Stimulated activated CD4-positive, alpha-beta T cell treated with anti-CD3 and anti-CD28 coated beads, Interleukin-15, amount 100 ng/mL, for 1 hour (primary cell): ENCODE measurements at places on chromosomes 7 and 10.

DNA sequence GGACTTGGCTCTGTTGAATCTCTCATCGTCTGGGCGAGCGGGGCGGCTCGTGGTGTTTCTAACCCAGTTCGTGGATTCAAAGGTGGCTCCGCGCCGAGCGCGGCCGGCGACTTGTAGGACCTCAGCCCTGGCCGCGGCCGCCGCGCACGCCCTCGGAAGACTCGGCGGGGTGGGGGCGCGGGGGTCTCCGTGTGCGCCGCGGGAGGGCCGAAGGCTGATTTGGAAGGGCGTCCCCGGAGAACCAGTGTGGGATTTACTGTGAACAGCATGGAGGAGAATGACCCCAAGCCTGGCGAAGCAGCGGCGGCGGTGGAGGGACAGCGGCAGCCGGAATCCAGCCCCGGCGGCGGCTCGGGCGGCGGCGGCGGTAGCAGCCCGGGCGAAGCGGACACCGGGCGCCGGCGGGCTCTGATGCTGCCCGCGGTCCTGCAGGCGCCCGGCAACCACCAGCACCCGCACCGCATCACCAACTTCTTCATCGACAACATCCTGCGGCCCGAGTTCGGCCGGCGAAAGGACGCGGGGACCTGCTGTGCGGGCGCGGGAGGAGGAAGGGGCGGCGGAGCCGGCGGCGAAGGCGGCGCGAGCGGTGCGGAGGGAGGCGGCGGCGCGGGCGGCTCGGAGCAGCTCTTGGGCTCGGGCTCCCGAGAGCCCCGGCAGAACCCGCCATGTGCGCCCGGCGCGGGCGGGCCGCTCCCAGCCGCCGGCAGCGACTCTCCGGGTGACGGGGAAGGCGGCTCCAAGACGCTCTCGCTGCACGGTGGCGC lies at the start of gene EN2:
EN2 (plus strand) TSS at position 19 of the 767 bp plus-strand sequence; CDS start at position 268, 249 bp downstream.
- DNase-seq = no peak

DNA sequence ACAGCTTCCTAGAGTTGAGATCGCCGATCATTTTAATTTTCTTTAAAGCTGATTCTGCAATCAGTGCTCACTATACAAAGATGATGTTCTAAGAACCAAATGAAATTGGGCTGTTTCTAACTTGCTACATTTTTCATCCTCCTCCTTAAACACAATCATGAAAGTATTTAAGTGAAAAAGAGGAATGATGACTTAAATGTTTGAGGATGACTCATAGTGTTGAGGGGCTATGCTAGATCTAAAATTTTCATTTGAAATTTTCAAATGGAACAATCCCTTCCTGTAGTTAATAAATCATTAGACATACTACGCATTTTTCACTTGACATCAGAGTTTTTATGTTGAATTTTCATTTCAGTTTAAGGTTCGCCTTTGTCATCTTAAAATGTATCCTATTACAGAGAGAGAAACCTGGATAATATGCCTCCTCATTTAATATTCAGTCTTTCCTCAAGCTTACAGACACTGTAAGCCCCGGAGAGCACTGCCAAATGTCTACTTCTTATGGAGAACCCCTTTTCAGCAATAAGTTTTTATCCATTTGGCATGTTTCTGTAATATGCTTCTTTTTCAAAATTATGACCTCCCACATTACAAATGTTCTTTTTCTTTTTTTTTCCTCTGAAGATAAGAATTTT lies 499.6 kb downstream of the MAGI2 start:
- no peak for DNase-seq

DNA sequence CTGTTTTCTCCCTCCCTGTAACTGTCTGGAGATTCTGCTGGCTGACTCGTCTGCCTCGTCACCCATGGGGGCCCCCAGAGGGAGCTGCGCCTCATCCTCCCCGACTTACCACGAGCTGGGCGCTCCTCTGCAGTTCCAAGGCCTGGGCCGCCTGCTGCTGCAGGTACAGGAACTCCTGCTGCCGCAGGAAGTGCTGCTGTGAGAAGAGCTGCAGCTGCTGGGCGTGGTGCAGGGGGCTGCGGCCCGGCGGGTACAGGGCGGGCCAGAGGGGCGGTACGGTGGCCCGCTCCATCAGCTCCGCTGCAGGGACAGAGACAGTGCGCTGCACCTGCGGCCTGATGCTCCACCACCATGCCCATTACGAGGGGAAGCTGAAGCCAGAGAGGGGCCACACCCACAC lies 47.7 kb downstream of the TNRC18 start:
- DNase-seq = no peak

- DNase-seq = no peak
Observed at GRCh38 chr7:141960687-141961422, 12.7 kb downstream of the TAS2R38 start.

- DNase-seq = no peak
Observed at GRCh38 chr7:153443032-153443701, 609.0 kb upstream of the DPP6 start.

GRCh38 chr7:100854146-100854895 lies 1.8 kb downstream of the SLC12A9 start:
- no peak for DNase-seq

DNA sequence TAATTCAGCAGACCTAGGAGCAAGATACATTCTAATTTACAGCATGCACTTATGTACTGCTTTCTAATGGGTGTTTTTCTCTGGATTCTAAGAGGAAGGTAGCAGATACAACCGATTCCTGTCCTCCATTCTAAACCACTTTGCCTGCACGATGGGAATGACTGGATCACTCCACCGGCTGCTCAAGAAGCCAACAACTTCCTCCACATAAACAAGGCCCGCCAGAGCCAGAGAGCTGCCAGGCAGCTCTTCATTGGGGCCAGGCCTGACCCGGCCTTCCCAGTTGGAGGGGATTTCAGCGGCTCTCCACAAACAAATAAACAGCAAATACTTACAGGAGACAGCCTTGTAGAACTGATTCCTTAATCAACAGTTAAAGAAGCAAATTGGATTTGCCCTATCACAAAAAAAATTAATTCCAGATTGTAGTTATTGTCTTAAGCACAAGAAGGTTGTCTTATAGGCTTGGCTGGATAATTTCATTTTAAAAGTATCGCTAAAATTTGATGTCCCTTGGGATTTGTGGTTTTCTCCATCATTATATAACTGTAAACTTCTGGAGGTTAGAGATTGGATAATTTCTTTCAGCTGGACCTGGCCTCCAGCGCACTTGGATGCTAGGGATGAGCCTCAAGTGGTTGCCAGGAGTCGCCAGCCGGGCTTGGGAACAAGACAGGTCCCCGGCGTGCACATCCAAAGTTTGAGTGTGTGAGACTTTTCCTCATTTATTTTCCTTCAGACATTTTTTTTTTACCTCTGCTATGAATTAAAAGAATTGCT lies 20.9 kb downstream of the EBF3 start:
- DNase-seq = no peak

GRCh38 chr7:36820527-36821170 lies 96.4 kb upstream of the AOAH start:
- no peak for DNase-seq

GRCh38 chr10:132574288-132574687 lies 36.7 kb downstream of the INPP5A start:
- DNase-seq = no peak

DNA sequence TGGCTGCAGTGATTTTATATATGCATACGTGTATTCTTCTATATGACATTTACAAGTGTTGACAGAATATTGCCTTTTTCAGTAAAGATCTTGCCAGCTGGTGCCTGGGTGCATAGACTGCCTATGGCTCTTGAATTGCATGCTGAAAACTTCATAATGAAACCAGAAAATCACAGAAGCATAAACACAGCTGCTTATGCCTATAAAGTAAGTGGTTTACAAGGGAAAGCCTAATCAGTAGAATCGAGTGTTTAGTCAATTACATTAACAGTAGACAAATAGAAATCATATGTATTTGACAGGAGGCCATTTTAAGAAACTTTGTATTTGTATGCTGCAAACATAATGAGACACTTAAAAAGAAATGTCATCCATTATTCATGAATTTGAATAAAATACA lies 82.5 kb downstream of the TMEM168 start:
- DNase-seq = no peak

GRCh38 chr10:25675204-25675603 lies 258.8 kb upstream of the MYO3A start:
- no peak for DNase-seq

GRCh38 chr10:114195079-114195478 lies 15.9 kb downstream of the TDRD1 start:
- DNase-seq = no peak

DNA sequence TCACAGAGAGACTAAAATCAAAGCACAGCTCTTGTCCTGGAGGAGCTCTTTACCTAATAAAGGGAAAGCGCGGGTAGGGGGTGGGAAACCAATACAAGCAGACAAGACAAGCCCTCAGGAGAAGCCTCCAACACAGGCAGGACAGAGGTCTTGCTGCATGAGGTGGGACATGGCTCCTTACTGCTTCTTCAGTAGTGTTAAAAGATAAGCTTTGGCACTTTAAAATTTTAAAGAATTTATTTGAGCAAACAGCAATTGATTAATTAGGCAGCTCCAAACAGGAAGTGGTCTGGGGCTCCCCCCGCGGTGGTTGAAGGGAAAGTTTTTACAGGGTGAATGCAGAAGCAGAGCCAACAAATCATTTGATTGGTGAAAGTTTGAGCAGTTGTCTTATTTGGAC lies 50.3 kb upstream of the MACC1 start:
- DNase-seq = no peak

DNA sequence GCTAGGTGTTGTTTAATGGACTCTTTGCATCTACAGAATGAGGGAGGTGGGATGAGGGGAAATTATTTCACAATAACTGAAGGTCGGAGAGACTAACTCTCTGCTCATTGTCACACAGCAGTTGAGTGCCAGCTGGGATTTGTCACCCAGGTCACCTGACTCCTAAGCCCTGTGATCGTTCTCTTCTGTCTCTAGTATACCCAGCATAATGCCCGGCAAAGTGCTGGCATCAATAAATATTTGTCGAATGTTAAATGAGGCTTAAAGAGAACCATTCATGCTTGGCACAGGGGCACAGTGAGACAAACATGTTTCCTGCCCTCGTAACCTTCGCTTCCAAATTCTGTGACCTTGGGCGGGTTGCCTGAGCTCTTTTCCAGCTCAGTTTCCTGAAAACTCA lies 70.8 kb downstream of the TCF7L2 start:
- DNase-seq = no peak

DNA sequence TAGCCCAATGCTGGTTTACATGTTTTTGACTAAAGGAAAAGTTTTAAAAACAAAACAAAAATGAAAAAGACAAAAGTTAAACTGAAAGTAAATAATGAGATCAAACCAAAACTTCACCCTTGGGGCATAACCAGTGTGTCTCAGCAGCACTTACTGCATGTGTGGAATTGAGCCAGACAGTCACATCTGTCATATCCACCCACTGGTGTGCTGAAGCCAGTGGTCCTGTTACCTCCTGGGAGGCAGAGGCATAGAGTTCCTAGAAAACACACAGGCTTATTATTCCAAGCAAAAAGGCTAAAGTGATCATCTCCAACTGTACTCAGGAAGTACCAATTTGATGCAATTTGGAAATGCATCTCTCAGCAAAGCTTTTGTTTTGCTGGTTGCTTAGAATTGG lies 40.4 kb downstream of the ASAH2 start:
- DNase-seq = no peak
